ENCODE measurements at places on chromosomes 4 and X. TPM values are rescaled to one million over a fixed set of nuclear protein-coding genes. Genes with fewer than 3 reads are reported as not detected.

HHIP gene
- total RNA-seq: not detected

- no peak for DNase-seq
- no peak overlapping the region for H3K4me3 ChIP-seq
- H3K36me3 ChIP-seq: no peaks in the 10 kb centered on the region
- no peaks in the 10 kb centered on the region for H3K27me3 ChIP-seq
Observed at GRCh38 chr4:33063241-33063640, 2343.1 kb downstream of the PCDH7 start.

DNA sequence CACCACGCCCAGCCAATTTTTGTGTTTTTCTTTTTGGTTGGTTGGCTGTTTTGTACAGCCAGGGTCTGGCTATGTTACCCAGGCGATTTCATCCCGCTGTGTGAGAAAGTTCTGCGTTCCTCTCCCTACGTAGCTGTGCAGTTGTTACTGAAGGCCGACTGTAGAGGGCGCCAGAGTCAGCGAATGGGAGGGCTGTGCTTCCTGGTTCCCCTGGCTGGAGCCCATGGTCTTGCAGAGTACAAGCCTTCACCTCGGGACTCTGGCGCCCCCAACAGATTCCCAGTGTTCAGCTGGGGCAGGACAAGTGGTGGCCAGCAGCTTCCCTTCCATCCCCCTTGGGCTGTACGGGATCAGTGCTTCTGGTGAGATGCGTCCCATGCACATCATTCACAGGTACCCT, 5.6 kb upstream of the CT45A1 start:
- H3K27me3 ChIP-seq: no peaks in the 10 kb centered on the region
- H3K4me1 ChIP-seq: no peaks in the 10 kb centered on the region
- no peak overlapping the region for H3K27ac ChIP-seq
- DNase-seq: peak; percentile 21
- no peaks in the 10 kb centered on the region for H3K36me3 ChIP-seq

KLF8 gene
- total RNA-seq: 15.2 TPM

GRCh38 chrX:48897157-48897624, 377 bp downstream of the TIMM17B start:
- peaks cover 14% of the 10 kb centered on the region for H3K4me1 ChIP-seq
- no peaks in the 10 kb centered on the region for H3K27me3 ChIP-seq
- peaks cover 15% of the 10 kb centered on the region for H3K36me3 ChIP-seq
- peak overlapping the region; percentile 96 for H3K4me3 ChIP-seq
- peak overlapping the region; percentile 100 for H3K27ac ChIP-seq

VSIG4 gene
- not detected for total RNA-seq

DNA sequence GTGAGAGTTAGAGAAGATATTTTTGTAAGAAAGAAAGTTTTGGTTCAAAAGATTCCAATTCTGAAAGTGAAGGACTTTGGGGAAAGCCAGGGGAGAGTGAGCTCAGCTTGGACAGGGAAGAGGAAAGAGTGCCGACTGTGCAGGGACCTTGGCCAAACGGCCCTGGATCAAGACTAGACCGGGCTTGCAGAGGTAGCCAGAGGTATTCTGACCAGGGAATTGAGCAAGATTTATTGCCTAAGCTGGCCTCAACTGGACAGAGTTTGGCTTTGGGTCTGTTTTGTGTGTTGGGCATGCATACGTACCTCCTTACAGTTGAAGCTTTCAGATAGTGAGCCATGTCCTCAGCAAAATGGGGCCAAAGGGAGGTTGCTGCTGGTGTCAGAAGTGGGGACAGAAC, 11.6 kb downstream of the PLAC1 start:
- no peak overlapping the region for H3K27ac ChIP-seq
- no peaks in the 10 kb centered on the region for H3K4me1 ChIP-seq
- no peaks in the 10 kb centered on the region for H3K36me3 ChIP-seq
- DNase-seq: no peak

DNA sequence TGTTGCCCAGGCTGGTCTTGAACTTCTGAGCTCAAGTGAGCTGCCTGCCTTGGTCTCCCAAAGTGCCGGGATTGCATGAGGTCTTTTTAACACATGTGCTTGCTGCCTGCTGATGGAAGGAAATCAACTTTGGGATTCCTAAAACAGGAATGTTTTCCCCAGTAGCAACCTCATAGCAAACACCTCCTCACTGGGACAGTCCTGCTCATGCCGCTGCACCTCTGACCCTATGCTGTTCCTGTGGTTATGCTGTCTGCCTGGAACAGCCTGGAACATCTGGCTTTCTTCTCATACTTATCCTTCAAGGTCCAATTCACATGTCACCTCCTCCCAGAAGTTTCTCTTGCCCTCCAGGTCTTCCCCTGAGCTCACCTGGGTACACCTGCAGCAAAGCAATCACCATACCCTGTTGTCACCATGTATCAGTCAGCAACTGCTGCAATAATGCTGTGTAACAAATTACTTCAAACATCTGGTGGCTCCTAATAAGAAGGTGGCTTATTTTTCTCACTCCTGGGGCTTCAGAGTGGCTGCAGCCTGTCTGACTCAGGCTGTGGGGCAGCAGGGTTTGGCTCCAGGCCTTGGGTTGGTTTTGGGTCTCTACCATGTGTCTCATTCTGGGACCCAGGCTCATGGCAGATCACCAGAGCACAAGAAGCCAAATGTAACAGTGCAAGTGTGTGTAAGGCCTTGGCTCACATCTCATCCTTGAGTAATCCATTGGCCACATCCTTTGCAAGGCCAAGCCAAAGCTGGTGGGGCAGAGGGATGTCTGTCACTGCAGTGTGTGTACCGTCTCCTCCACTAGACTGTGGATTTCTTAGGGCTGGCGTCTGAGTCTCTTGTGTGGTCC, 59.4 kb upstream of the SORCS2 start:
- H3K4me1 ChIP-seq: peaks cover 5% of the 10 kb centered on the region
- DNase-seq: no peak
- H3K36me3 ChIP-seq: no peaks in the 10 kb centered on the region
- H3K27me3 ChIP-seq: no peaks in the 10 kb centered on the region
- H3K27ac ChIP-seq: no peak overlapping the region
- no peak overlapping the region for H3K4me3 ChIP-seq

All from activated CD4-positive, alpha-beta T cell treated with anti-CD3 and anti-CD28 coated beads, Interleukin-2, amount 10 ng/mL, durations not matched to agents 7 days and 5 days (primary cell).